Activated naive CD8-positive, alpha-beta T cell treated with anti-CD3 and anti-CD28 coated beads for 36 hours (primary cell): ENCODE measurements at places on chromosomes 12 and 14. TPM values are rescaled to one million over a fixed set of nuclear protein-coding genes. Genes with fewer than 3 reads are reported as not detected.

GRCh38 chr14:45249856-45250575 lies 3.0 kb downstream of the MIS18BP1 start:
- DNase-seq = no peak

- no peak for DNase-seq
These were observed 158.1 kb downstream of the ATP23 start for GRCh38 chr12:58099476-58099875.

RFLNA gene
- total RNA-seq = not detected

FANCM gene
- 13.3 TPM for total RNA-seq

CABP1 gene
- total RNA-seq = 2.0 TPM
